Upper lobe of left lung (tissue), 6 donors: ENCODE measurements at places on chromosomes 1 and 21. TPM values are rescaled to one million over a fixed set of nuclear protein-coding genes. Genes with fewer than 3 reads are reported as not detected.

- DNase-seq = no peak
- no peaks in the 10 kb centered on the region for H3K27me3 ChIP-seq
- no peaks in the 10 kb centered on the region for H3K36me3 ChIP-seq
- H3K4me3 ChIP-seq = no peak overlapping the region
- H3K4me1 ChIP-seq = no peaks in the 10 kb centered on the region
These were observed 424.6 kb upstream of the PTBP2 start for GRCh38 chr1:96296991-96297390.

DNA sequence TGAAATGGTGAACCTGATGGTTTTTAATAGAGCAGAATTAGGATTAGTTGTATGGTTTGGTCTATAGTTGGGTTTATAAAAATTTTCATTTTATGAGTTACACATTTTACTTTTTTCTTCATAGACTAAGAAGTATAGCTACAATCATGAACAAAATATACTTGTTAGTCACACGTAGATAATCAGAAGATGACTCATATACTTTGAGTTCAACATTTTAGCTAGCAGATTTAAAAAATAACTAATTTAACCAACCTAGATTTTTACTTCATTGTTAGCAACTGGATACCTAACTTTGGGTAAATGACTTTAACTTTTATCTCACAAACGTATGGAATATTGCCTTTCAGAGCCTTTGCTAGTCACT, 27.9 kb downstream of the MORC3 start:
- H3K4me3 ChIP-seq = no peak overlapping the region
- no peak for DNase-seq
- no peaks in the 10 kb centered on the region for H3K4me1 ChIP-seq
- no peak overlapping the region for H3K27ac ChIP-seq

- no peaks in the 10 kb centered on the region for H3K36me3 ChIP-seq
- no peak overlapping the region for H3K4me3 ChIP-seq
- H3K4me1 ChIP-seq = no peaks in the 10 kb centered on the region
- no peak overlapping the region for H3K27ac ChIP-seq
These were observed 121.2 kb downstream of the DUSP10 start for GRCh38 chr1:221620437-221621384.

DNA sequence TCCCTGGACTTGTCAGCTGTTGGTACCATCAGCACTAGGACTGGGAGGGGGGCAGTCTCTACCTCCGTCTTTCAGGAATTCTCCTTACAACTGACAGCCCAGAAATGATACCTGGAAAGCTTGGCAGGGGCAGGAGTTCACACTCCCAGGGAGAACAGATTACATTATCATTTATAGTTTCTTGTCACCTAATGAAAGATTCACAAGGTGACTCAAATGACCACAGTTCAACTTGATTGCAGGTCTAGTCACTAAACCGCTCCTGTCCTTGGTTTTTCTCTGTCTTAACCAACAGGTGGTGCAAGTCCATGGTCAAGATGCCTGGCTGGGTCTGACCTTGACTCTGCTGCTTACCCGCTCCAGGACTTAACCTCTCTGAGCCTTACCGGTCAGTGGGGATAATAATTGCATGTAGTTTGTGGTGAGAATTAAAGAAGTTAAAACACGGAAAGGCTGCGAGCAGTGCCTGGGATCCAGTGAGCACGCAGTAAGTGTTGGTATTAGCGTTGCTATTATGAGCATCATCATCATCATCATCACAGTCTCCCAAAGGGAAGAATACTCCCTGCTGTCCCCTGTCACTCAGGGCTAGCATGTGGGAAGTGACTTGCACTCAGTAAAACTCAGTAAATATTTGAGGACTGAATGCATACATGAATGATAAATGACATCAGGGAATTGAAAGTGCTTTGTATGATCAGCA, 125.3 kb upstream of the CD34 start:
- no peak overlapping the region for H3K27ac ChIP-seq
- no peak for DNase-seq
- H3K27me3 ChIP-seq = no peaks in the 10 kb centered on the region
- peaks cover 84% of the 10 kb centered on the region for H3K36me3 ChIP-seq

DNA sequence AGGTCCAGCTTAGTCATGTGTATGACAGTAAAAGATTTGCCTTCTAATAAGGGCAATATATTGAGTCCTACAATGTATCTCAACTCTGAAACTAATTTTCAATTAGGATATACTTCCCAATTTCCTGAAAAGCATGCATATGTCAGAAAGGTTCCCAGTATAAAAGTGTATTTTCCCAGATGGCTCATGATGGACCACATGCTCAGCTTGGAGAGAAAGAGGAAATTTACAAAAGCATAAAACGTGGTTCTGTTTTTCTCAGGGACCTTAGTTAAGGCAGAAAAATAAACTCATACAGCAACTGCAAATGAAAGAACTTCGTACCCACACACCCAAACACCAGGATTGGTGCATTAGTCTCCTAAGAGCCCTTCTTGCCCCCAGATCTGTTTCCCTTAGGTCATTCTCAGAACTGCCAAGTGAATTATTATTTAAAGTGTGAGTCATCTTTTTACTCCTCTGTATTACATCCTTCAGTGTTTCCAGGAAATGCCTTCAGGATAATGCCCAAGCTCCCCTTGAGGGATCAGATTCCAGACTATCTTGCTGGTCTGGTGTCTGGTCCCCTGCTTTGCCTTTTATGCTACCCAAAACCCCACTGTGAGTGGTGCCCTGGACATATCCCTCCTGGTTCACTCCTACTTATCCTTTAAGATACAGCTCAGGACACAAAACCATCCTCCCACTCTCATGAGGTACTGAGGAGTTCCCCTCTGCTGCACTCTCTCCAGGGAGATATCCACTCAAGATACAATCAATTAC, 57.4 kb downstream of the SSX2IP start:
- no peak overlapping the region for H3K27ac ChIP-seq
- H3K4me1 ChIP-seq = no peaks in the 10 kb centered on the region
- H3K27me3 ChIP-seq = no peaks in the 10 kb centered on the region
- no peak for DNase-seq
- H3K36me3 ChIP-seq = no peaks in the 10 kb centered on the region

The SEMA4A gene
- 63.9 TPM for total RNA-seq

The CRYAA gene
- total RNA-seq = not detected

The CR2 gene
- total RNA-seq = 0.34 TPM
